Activated naive CD4-positive, alpha-beta T cell treated with anti-CD3 and anti-CD28 coated beads, Interleukin-2, amount 50 U/mL, for 72 hours (primary cell): ENCODE measurements at places on chromosomes 16 and 17.
A peak's percentile ranks its signal among the peaks of the same experiment; 100 is the strongest.

- DNase-seq = no peak
Observed at GRCh38 chr16:81254922-81255526, 16.5 kb downstream of the BCO1 start.

DNA sequence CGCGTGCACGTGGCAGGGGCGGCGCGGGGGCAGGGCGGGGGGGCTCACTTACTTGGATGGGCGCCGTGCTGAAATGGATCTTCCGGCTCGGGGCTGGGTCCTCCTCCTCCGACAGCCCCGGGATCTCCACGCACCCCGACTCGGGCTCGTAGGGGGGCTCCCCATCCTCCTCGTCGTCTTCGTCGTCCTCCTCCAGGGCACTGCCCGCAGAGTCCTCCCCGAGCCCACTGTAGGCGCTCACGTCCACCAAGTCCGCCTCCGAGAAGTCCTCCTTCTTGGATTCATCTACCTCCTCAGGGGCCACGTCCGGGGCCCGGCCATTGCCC lies 1.4 kb downstream of the PPP1R9B start:
- DNase-seq = no peak

DNA sequence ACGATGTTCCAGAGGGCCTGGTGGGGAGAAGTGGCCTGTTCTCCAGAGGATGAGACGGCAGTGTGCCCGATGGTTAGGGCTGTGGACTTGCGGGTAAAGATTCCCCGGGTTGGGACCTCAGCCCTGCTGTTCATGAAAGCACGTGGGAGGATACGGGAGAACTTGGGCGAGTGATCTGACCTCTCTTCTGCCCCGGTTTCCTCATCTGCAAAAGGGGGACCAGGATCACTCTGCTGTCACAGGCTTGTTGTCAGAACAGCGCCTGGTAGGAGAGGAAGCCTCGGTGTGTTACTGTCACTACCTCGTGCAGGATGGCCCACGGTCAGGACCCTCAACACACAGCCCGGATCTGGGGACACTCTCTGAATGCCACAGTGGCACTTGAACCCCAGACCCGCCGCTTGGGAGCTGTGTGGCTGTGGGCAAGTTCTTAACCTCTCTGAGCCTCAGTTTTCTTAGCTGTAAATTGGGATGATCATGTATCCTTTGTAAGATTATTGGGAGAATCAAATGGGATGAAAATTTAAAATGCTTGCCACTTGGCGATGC lies 85.6 kb upstream of the CDC42EP4 start:
- no peak for DNase-seq

DNA sequence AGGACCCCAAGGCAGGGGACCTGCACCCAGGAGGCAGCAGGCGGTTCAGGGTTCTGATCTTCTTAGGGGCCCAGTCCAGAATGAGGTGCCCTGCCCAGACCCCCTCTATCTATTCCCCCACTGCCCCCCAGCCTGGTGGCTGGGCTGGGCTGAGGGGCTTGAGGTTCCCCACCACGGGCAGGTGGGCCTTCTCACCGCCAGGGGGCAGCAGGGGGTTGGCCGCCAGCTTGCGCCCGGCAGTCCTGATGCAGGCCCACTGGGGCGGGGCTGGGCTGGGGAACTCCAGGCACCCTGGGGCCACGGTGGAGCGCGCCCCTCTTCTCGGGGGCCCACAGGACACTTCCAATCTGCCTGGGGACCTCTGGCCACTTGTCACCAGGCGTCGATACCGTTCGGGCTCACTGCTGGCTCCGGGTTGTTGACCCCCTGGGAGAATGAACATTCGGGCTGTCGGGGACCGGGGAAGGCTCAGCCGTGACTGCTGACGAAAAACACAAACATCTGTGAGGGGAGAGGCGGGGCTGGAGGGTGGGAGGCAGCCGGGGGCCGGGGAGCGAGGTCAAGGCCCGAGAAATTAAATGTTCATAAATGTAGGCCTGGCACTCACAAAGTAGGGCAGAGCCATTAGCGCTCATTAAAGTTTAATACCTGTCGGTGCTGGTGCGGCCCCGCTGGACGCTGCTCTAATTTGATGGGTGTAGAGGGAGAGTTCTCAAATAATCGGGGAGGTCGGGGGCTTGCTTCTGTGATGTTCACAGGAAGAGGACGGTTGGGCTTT lies 219.3 kb upstream of the GSE1 start:
- peak; percentile 81 for DNase-seq

GRCh38 chr17:73956595-73957465 lies 246.6 kb upstream of the RPL38 start:
- peak; percentile 56 for DNase-seq

GRCh38 chr17:56602292-56603130 lies 9.0 kb downstream of the NOG start:
- DNase-seq = no peak

DNA sequence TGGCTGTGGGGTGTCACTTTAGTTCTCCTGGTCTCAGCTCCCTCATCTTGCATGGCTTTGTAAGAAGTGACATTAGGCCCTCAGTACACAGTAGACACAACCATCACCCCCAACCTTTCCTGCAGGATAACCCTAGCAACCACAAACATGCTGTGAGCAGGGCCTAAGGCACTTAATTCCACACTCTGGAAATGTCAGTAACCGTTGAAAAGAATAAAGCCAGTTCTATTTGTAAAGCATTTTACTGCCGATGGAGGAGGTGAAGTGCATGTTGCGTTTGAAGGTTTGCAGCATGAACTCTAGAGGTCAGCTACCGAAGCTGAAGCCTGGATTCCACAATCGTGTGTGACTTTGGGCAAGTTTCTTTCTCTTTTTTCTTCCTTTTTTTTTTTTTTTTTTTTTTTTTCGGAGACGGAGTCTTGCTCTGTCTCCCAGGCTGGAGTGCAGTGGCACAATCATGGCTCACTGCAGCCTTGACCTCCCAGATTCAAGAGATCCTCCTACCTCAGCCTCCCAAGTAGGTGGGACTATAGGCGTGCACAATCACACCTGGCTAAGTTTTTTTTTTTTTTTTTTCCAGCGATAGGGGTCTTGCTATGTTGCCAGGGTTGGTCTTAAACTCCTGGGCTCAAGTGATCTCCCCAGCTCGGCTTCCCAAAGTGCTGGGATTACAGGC lies 26.1 kb upstream of the TOB1 start:
- DNase-seq = no peak
